Bronchus fibroblast of lung (primary cell): ENCODE measurements at places on chromosomes 16 and 17. TPM values are rescaled to one million over a fixed set of nuclear protein-coding genes. Genes with fewer than 3 reads are reported as not detected.

Gene TMEM106A
- total RNA-seq = 4.4 and 5.1 TPM in 2 replicates

Gene IGFALS
- 0.30 TPM in 1 of 2 replicates, not detected in the other for total RNA-seq

Gene SMTNL2
- 0.15 TPM in 1 of 2 replicates, not detected in the other for total RNA-seq

Gene C17orf78
- total RNA-seq = not detected in 2 replicates

Gene ASGR2
- total RNA-seq = not detected in 2 replicates

Gene TRIM37
- total RNA-seq = 12.3 and 16.1 TPM in 2 replicates

Gene SLC12A3
- total RNA-seq = not detected in 2 replicates
